ENCODE measurements at places on chromosomes 7 and 10.

DNA sequence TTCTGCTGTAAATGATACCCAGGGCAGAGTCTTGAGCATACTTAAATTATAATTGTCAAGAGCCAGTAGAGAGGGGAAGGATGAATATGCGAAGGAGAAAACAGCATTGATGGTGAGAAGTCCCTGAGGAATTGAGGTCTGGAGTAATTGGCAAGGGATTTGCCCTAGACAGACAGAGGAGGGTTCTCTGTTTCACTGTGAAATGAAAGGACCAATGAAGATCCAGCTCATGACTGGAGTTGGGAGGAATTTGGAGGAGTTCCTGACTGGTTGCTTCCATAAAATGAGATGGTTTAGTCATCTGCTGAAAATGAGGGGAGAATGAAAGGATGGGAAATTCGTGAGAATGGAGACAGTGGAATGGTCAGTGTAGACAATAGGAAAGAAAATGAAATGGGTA, 6.8 kb downstream of the PRPF18 start:
- no peak for DNase-seq

GRCh38 chr7:104341546-104341945, 13.1 kb downstream of the LHFPL3 start:
- DNase-seq = no peak

GRCh38 chr7:114342431-114343179, 72.0 kb upstream of the FOXP2 start:
- DNase-seq = no peak

DNA sequence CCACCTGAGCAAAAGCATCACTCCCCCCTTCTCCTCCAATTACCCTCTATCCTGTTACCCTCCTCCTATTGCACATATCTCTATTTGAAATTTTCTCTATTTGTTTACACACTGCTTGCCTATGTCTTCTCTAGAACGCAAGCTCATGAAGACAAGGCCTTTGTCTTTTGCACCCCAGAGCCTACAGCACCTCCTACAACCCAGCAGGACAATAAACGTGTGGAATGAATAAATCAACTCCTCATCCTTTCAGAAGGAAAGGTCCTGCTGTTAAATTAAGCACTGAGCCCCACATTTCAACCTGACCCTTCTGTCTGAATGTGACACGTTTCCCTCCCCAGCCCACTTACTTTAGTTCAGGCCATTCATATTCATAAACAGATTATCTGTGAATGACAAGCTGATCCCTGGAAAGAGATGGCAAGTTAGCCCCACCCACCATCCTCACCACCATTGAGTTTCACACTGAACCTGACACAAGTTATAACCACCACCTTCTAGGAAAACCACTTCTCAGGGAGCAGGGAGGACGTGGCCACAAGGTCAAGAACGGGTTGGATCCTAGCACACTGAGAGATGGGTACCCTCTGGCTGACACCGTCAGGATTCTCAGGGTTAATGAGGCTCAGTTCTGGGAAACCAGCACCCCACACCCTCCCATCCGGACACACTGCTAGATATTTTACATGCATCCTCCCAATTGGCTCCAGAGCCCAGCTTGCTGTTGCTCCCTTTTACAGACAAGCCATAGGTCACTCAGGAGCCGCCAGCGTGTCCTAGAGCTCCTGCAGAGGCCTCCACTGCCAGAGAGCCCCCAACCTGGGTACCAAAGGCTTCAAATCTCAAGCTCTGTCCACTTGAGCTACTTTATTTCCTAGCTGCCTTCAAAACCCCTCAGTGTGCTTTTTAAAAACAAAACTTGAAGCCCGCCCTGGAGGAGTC, 934 bp downstream of the PRTFDC1 start:
- peak; percentile 52 for DNase-seq

- DNase-seq = no peak
These were observed 9.3 kb upstream of the PDLIM1 start for GRCh38 chr10:95300022-95300539.

DNA sequence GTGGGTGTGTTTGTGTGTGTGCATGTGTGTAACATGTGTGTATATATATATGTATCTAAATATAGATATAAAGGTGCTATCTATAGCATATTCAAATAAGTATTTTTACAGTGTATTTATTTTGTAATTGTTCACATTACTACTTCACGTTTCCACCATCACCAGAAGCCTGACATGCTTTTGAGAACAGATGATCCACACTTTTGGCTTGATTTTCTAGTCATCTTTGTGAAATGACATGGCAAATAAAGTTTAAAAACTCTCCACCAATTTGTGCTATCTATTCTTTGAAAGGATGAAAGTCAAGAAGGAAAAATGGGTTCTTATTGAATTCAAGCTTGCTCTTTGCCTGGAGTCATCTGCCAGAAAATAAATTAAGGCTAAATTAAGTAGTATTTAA, 294.0 kb upstream of the AKR1E2 start:
- DNase-seq = no peak

- no peak for DNase-seq
These were observed 6.0 kb upstream of the MNX1 start for GRCh38 chr7:157016352-157017041.

DNA sequence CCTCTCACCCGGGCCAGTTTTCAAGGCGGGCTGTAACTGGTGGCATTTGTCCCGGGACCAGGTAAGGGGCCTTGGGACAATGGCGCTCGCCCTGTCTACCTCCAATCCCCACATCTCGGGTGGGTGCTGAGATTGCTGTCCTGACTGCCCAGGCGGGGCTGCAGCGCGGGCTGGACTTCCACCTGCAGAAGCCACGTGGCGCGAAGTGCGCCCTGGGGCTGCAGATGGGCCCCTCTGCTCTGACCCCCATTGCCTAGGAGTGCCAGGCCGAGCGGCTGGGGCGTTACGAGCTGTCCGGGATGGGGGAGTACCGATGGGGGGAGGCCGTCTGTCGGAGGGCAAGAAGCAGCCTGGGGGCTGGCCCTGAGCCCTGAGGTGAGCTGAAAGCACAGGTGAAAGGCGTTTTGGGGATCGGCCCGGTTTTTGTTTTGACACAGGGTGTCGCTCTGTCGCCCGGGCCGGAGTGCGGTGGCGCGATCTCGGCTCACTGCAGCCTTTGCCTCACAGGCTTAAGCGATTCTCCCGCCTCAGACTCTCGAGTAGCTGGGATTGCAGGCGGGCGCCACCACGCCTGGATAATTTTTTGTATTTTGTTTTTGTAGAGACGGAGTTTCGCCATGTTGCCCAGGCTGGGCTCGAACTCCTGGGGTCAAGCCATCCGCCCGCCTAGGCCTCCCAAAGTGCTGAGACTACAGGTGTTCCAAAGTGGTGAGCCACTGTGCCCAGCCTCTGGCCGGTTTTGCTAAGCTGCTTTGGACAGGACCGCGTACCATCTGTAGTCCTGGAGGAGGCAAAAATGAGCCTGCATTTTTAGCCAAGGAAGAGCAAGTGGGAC, at the start of gene SFXN2:
SFXN2 (plus strand) TSS at position 16 of the 835 bp plus-strand sequence. CDS start 12,001 bp downstream, outside the sequence.
- DNase-seq = no peak

GRCh38 chr10:33709008-33709753, 374.7 kb upstream of the NRP1 start:
- DNase-seq = no peak
